ENCODE measurements at places on chromosomes 5 and 9.
A peak's percentile ranks its signal among the peaks of the same experiment; 100 is the strongest.

DNA sequence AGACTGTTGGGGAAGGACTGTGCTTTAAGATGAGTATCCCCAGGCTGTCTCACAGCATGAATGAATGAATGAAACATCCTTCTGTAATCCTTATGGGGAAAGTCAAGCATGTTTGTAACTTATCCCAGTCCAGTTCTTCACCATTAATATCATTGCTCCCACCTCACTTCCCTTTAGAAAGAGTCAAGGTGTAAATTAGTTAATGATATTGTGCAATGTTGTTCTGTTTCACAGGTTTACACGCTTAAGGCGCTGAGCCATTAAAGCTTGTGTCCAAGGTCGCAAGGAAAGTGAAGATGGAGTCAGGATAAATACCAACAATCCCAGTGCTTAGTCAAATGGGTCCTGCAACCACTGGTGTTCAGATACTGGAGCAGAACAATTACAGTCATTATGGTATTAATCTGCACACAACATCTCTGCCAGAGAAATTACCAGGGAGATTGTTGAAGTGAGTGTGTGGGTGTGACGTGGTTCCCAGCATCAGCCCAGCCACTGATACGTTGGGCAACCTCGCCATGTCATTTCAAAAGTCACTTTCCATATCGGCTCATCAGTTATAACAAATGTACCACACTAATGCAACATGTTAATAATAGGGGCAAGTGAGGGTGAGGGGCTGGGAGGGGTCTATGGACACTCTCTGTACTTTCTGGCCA lies 1.5 kb upstream of the MYO10 start:
- no peak for DNase-seq

DNA sequence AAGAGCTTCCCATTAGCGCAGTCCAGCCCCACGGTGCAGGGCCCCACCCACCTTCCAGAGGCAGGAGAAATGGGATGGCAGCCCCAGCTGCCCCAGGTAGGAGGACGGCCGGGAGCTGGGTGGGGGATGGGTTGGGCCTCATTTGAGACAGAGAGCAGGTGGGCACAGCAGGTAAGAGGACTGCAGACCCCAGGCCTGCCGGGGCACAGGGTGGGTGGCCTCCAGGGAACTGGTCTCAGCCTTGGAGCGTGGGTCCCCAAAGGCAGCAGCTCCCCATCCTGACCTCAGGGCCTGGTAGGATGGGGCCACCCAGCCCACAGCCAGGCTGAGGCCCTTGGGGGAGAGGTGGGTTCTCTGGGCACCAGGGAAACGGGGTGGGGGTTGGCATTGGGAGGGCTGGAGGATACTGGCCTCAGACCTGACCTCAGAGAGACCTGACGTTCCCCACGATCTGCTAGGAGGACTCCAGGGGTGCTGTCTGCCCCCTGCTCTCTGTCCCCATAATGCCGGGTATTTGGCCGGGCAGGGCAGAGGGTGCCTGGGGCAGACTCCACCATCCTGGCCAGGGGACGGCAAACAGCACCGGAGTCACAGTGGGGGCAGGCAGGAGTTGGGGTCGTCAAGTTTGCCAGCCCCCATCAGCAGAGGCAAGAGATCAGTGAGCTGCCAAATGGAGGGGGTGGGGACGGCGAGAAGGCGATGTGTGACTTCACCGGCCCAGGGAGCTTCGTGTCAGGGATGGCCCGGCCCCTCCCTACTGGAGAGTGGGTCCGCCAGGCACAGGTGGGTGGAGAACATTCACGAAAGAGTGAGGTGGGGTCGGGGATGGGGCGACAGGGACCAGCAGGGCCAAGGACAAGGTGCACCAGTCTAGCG lies 6.8 kb upstream of the QRFP start:
- no peak for DNase-seq

GRCh38 chr5:150485693-150486401 lies 22.1 kb upstream of the NDST1 start:
- DNase-seq: peak; percentile 80

GRCh38 chr9:35745569-35745968 lies 3.5 kb downstream of the GBA2 start:
- no peak for DNase-seq

DNA sequence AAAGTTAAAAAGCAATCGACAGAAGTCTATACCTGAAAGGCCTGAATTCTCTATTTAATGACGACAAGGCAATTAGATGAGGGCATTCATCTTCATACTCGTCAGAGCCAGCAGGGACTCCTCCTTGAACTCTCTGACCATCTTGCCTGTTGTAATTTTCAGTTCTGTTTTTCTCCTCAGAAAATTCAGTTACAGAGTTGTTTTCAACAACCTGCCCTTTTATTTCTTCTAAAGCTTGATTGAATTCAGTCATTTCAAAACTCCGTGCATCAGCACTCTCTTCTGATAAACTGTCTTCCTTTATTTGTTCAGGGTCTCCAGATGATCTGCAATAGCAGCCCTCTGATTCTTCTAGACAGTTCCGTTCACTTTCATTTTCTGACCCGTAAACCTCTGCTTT lies 15.6 kb downstream of the RIOK2 start:
- DNase-seq: no peak

- DNase-seq: no peak
Measured at GRCh38 chr9:73026375-73026774, 73.5 kb upstream of the ALDH1A1 start.

- no peak for DNase-seq
Measured at GRCh38 chr5:176407456-176408251, 8.7 kb downstream of the CLTB start.

DNA sequence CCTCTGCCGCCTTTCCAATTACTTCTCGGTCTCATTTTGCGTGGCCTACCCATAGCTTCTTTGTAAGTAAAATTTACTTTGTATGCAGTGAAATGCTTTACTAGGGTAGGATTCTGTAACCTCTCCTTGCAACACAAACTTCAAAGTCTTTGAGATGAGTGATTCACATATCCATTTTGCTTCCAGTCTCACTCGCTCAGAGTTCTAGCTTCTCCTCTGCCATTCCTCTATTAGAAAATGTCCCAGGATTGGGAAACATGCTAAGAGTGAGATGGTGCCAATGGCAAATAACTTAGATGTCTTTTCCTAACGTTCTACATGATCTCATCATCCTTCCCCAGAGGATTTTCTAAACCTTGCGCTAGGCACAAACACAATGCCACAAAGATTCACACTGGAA lies 270.5 kb upstream of the SLC30A5 start:
- no peak for DNase-seq

DNA sequence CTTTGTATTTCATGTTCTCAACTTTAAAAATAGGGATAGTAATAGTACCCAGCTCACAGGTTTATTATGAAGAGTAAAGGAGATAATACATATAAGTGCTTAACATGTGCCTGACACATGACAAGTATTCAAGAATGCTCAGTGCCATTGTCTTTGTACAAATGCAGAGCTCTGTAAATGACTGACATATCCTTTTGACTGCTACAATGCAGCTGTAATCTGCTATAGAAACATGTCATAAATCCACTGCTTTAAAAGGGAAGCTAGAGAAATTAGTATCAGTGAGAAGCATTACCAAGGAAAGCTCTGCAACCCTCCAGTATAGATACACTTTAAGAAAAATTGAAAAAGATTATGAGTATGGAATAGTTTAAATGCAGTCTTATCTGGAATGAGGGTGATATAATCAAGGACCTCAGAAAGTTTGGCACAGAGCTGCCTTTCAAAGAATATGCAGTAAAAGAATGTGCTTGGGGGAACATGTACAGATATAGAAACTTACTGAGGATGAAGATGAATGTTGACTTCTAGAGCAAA lies 17.9 kb downstream of the ERAP1 start:
- no peak for DNase-seq

DNA sequence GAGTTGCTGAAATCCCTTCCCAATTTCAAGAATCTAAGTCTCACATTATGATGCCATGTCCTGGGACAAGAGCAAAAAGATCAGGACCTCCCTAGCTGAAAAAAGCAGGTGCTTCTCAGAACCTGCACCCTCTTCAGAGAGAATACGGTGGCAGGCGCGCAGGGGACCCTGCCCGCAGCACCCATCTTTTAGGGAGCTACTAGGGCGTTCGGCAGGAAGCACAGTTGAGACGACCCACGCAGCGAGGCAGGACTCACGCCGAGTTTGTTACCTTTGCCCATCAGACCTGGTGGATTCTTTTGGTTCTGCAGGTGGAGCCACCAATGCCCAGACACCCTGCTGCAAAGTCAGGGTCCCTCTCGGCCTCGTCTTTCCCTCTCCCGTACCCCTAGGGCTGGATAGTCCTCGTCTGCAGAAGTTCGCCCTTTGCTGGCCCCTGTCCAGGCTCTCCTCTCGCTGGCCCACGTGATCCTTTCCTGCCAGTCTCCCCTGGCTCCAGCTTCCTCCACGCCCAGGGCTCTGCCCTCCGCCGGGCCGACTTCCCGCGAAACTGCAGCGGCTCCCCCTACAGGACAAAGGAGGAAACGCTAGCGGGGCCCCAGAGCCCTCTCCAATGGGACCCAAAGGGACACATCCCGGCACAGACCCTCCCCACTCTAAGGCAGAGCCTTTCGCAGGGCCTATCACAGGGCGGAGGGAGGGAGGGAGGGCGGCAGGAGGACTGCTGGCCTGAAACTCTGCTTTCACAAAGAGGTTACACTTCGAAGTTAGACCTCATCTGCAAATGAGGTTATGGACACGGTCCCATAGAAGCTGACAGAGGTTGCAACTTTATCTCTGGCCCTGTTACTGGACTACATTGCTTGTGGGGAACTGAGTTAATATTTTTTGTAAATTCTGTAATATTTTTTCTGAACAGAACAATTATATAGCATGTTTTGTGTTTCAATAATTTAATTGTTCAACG lies 28.8 kb downstream of the TMEM174 start:
- peak; percentile 83 for DNase-seq

DNA sequence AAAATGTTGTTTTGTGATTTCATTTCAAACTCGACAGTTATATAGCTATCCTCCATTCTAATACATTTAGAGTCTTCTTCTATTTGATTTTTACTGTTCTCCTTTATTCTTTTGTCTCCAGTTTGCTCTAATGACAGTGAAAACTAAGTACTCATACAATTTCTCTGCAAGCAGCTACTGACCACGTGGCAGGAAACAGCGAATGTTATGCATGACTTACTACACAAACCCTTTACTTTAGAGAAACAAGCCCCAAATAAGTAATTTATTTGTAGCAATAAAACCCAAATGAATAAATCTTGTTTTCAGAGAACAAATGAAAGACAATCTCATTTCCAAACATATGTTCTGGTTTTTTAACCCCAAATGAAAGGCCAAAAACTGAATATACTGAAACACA lies 41.9 kb downstream of the CDH6 start:
- no peak for DNase-seq

DNA sequence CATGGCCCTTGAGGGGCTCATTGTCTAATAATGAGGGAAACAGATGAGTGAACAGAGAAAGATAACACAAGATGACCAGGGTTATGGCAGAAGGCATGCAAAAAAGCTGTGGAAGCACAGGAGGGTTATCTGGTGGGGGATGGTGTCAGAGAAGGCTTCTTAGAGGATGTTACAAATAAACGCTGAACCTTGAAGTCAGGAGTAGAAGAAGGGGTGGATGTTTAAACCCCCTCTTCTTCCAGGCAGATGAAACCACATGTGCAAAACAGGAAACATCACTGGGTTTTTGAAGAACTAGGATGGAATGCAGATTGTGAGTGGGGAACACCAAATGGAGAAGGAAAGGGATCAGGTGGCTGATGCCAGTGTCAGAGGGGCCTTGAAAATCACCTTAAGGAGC lies 41.8 kb upstream of the NR5A1 start:
- no peak for DNase-seq

GRCh38 chr5:159189310-159189709 lies 20.0 kb downstream of the RNF145 start:
- DNase-seq: no peak

GRCh38 chr5:11524188-11524587 lies 380.1 kb downstream of the CTNND2 start:
- no peak for DNase-seq

DNA sequence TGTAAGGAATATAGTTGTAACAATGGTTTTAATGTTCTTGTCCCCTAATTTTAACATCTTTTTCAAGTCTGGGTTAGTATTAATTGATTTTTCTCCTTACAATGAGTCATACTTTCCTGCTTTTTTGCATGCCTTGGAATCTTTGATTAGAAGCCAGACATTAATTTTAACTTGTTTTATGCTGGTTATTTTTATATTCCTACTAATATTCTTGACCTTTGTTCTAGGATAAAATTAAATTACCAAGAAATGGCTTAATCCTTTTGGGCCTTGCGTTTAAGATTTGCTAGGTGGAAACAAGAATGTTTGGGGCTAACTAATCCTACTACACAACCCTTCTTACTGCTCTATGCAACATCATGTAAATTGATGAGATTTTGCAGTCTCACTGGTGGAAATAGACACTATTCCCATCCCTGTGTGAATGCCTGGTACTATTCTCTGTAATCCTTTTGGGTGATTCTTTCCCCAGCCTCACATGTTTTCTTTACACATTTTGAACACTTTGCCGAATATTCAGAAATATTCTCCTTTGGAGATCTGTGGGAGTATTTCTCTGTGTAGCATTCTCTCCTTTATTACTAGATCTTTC lies 47.2 kb downstream of the ZCCHC7 start:
- DNase-seq: no peak

DNA sequence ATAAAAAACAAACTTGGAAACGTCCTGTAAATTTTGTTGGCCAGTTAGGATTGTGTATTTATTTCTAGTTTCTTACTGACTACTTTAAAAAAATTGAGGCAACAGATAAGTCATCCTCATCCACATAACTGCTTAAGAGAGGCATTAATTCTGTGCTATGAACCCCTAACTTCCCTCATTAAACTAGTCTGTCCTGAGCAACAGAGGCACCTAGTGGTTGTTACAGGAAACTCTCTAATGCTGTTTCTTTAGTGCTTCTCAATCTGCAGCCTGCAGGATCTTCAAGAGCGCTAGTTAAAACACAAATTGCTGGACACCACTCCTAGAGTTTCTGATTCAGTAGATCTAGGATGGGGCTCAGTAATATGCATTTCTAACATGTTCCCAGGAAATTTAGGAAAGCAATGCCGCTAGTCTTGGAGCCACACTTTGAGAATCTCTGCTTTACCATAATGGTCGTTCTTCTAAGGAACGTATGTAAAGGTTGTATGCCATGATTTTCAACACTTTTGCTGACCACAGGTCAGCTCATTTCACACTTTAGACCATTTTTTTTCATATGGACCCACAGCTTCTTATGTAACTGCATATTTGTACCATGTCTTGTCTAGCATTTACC lies 410.1 kb upstream of the SMARCA2 start:
- no peak for DNase-seq

DNA sequence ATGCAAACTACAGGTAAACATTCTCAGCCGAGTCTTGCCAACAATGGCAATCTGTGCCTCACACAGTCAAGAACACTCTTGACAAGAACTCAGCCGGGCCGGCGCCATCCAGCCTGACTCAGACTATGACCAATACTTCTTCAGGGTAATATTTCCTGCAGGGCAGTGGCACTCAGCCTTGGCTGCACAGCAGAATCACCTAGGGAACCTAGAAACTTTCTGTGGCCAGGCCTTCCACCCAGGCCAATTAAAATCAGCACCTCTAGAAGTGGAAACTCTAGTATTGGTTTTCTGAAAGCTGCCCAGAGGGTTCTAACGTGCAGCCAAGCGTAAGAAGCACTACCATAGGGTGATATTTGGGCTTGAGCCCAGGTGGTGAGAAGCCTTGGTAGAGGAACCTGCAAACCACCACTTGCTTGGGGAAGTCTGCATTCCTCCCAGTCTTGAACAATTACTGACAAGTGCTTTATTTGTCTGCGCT lies 120.6 kb downstream of the TTLL11 start:
- DNase-seq: peak; percentile 48

GRCh38 chr5:155686131-155686530 lies 640.8 kb upstream of the SGCD start:
- DNase-seq: no peak

GRCh38 chr9:137371521-137371941 lies 51.4 kb downstream of the EXD3 start:
- DNase-seq: no peak

GRCh38 chr5:175674731-175675346 lies 17.0 kb downstream of the HRH2 start:
- DNase-seq: no peak
